ENCODE measurements at places on chromosomes 4 and X. TPM values are rescaled to one million over a fixed set of nuclear protein-coding genes. Genes with fewer than 3 reads are reported as not detected.

- H3K4me3 ChIP-seq: no peak overlapping the region
- no peak for DNase-seq
- no peaks in the 10 kb centered on the region for H3K27me3 ChIP-seq
- H3K27ac ChIP-seq: no peak overlapping the region
- H3K4me1 ChIP-seq: no peaks in the 10 kb centered on the region
Measured at GRCh38 chr4:99185581-99185980, 33.5 kb downstream of the ADH6 start.

GRCh38 chr4:186144198-186144945 lies 39.9 kb downstream of the FAM149A start:
- H3K36me3 ChIP-seq: no peaks in the 10 kb centered on the region
- no peaks in the 10 kb centered on the region for H3K4me1 ChIP-seq
- H3K27me3 ChIP-seq: no peaks in the 10 kb centered on the region
- DNase-seq: no peak

DNA sequence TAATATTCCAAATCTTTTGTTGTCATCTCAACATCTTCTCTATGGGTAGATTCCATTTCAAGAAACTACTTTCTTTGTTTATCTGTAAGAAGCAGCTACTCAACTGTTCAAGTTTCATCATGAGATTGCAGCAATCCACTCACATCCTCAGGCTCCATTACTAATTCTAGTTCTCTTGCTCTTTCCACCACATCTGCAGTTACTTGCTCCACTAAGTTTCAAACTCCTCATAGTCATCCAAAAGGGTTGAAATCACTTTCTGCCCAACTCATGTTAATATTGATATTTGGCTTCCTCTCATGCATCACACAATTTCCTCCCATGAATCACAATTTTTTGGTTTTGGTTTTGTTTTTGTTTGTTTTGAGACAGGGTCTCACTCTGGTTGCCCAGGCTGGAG lies 35.7 kb downstream of the ADH5 start:
- no peaks in the 10 kb centered on the region for H3K4me1 ChIP-seq
- no peak overlapping the region for H3K27ac ChIP-seq
- DNase-seq: no peak
- peaks cover 88% of the 10 kb centered on the region for H3K36me3 ChIP-seq

- no peaks in the 10 kb centered on the region for H3K4me1 ChIP-seq
- H3K27me3 ChIP-seq: no peaks in the 10 kb centered on the region
- H3K4me3 ChIP-seq: no peak overlapping the region
- H3K36me3 ChIP-seq: no peaks in the 10 kb centered on the region
- H3K27ac ChIP-seq: no peak overlapping the region
Measured at GRCh38 chrX:68852046-68852445, 23.2 kb downstream of the EFNB1 start.

DNA sequence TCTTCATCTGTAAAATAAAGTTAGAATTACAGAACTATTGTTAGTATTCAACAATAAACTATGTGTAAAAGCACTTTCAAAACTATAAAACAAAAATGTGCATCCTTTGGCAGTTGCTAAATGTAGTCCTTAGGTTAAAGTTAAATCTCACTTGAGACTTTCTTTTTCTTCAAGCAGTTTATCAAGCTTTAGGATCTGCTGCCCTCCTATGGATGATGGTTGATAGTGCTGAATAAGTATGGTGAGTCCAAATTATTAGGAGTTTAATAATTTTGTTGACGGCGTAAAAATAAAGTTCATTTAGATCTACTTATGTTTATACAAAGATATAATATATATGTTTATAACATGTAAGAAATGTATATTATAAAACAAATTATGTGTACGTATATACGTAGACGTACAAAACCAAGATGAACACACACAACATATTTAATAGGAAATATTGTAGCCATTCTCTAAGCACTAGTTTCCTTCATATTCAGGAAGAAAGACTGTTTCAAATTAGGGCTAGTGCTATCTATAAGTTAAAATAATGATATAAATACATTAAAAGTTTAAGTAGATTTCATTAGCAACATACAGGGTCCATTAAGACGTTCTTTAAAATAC lies 22.3 kb downstream of the UGT2A2 start:
- no peaks in the 10 kb centered on the region for H3K4me1 ChIP-seq
- no peak for DNase-seq
- H3K27me3 ChIP-seq: no peaks in the 10 kb centered on the region
- no peak overlapping the region for H3K27ac ChIP-seq
- H3K36me3 ChIP-seq: no peaks in the 10 kb centered on the region

- H3K4me1 ChIP-seq: peaks cover 36% of the 10 kb centered on the region
- H3K4me3 ChIP-seq: no peak overlapping the region
- no peaks in the 10 kb centered on the region for H3K36me3 ChIP-seq
- DNase-seq: no peak
- no peak overlapping the region for H3K27ac ChIP-seq
- no peaks in the 10 kb centered on the region for H3K27me3 ChIP-seq
Measured at GRCh38 chr4:124941267-124941666, 228.7 kb upstream of the ANKRD50 start.

DNA sequence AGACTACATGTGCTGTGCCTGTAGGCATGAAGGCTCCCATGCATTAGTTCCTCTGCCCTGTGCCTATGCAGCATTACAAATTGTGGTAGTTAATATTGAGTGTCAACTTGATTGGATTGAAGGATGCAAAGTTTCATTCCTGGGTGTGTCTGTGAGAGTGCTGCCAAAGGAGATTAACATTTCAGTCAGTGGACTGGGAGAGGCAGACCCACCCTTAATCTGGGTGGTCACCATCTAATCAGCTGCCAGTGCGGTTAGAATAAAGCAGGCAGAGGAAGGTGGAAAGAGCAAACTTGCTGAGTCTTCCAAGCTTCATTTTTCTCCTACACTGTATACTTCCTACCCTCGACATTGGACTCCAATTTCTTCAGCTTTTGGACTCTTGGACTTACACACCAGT lies 460.2 kb upstream of the SMIM31 start:
- H3K4me3 ChIP-seq: no peak overlapping the region
- H3K4me1 ChIP-seq: no peaks in the 10 kb centered on the region
- H3K27ac ChIP-seq: no peak overlapping the region
- no peaks in the 10 kb centered on the region for H3K27me3 ChIP-seq
- no peak for DNase-seq

DNA sequence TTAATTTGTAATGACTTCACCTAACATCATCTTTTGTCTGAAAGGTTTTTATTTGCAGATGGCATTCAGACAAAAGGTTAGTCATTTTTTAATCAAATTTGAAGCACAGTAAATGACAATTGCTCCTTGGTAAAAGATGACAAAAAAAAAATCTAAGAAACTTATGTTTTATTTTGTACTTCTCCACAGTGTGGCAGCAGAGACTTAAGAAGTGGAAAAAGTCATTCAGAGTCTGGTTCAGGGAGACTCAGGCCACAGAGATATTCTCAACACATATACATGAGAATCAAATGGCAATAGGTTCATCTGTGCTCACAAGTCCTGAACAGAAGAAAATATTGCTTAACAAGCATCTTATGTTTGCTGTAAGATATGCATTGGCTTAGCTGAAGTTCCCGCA lies 436.2 kb downstream of the KCNIP4 start:
- no peaks in the 10 kb centered on the region for H3K4me1 ChIP-seq
- no peak overlapping the region for H3K4me3 ChIP-seq
- H3K36me3 ChIP-seq: no peaks in the 10 kb centered on the region
- no peaks in the 10 kb centered on the region for H3K27me3 ChIP-seq

The TMEM129 gene
- total RNA-seq: 36.2 TPM

The HCFC1 gene
- 54.0 TPM for total RNA-seq

The MGAT4D gene
- not detected for total RNA-seq

The PPP1R2C gene
- not detected for total RNA-seq

The NALF2 gene
- total RNA-seq: not detected

The SPARCL1 gene
- total RNA-seq: 450 TPM

Measured in esophagus squamous epithelium (tissue), 5 donors.